ENCODE measurements at places on chromosomes 16 and 17.

DNA sequence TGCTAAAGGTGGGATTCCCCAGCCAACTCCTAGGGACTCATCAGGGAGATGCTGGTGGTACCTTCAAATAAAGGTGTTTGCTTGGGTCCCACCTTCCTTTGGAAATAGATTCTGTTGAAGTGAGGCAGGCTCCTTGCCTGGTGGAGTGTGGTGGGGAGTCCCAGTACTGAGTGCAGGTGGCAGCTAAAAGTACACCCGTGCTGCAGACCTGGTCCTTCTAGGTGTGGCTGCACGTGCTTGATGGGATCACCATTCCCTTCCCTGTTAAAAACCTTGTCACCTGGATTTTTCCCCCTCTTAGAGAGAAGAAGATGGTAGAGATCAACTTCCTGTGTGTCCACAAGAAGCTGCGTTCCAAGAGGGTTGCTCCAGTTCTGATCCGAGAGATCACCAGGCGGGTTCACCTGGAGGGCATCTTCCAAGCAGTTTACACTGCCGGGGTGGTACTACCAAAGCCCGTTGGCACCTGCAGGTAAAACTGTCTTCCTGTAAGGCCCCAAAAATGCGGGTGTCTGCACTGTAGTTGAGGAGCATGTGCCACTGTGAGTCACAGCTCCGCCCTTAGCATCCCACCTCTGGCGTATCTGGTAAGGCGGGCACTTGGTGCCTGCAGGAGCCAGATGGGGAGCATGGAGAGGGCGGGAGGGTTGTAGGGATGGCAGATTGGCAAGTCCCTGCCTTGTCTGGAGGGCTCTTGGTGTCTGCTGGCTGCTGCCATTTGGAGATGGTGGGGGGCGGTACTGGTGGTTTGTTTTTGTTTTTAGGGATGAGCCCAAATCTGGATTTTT lies 34.0 kb downstream of the PLCD3 start:
- DNase-seq, result no peak

GRCh38 chr16:57175896-57176295 lies 9.9 kb downstream of the PSME3IP1 start:
- no peak for DNase-seq

GRCh38 chr17:17242246-17242645 lies 5.3 kb upstream of the FLCN start:
- no peak for DNase-seq

DNA sequence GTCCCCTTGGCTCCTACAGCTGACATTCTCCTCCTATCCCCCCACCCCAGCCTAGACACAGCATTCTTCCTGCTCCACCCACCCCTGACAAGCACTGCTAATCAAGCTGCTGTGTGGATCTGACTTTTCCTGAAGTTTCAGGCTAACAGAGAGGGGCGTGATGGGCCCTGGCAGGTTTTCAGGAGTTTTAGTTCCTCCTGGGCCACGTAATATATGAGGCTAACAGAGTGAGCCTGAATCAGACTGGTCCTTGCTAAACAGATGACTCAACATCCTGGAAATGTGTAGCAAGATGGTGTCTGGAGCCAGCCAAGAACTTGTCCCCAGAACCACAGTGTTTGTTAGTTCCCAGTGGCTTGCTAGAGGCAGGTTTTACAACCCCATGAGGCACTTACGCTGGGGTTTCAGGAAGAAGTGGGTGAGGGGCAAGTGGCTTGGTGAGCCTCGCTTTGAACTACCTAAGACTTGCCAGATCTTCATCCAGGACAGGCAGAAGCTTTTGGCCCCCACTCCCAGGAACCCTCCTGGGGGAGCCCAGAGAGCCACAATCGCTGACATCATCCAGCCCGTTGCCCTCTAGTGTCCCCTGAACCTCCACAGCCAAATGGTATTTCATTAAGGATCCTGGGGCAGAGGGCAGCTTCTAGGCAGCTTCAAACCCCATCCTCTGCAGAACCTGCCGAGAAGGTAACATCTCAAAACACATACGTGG lies 15.9 kb downstream of the TMEM92 start:
- DNase-seq, result no peak

GRCh38 chr16:82252582-82252981 lies 82.6 kb upstream of the MPHOSPH6 start:
- DNase-seq, result no peak

- no peak for DNase-seq
Observed at GRCh38 chr17:42180922-42181850, at the start of gene KCNH4. KCNH4 (minus strand) TSS chr17:42181142; CDS start chr17:42180945, 197 bp downstream.

DNA sequence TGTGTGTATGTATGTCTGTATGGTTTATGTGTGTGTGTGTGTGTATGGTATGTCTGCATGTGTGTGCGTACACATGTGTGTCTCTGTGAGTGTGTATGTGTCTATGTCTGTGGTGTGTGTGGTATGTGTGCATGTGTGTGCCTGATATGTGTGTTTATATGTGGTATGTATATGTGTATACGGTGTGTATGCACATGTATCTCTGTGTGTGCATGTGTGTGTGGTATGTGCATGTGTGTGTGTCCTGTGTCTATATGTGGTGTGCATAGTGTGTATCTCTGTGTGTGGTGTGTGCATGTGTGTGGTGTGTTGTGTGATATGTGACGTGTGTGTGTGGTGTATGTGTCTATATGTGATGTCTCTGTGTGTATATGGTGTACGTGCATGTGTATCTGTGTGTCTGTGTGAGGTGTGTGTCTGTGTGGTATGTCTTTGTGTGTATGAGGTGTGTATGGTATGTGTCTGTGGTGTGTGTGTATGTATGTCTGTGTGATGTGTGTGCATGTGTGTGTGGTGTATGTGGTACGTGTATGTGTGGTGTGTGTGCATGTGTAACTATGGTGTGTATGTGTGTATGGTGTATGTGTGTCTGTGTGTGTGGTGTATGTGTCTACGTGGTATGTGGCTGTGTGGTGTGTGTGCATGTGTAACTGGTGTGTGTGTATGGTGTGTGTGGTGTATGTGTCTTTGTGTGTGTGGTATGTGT lies 164.3 kb upstream of the PLCG2 start:
- DNase-seq, result no peak

DNA sequence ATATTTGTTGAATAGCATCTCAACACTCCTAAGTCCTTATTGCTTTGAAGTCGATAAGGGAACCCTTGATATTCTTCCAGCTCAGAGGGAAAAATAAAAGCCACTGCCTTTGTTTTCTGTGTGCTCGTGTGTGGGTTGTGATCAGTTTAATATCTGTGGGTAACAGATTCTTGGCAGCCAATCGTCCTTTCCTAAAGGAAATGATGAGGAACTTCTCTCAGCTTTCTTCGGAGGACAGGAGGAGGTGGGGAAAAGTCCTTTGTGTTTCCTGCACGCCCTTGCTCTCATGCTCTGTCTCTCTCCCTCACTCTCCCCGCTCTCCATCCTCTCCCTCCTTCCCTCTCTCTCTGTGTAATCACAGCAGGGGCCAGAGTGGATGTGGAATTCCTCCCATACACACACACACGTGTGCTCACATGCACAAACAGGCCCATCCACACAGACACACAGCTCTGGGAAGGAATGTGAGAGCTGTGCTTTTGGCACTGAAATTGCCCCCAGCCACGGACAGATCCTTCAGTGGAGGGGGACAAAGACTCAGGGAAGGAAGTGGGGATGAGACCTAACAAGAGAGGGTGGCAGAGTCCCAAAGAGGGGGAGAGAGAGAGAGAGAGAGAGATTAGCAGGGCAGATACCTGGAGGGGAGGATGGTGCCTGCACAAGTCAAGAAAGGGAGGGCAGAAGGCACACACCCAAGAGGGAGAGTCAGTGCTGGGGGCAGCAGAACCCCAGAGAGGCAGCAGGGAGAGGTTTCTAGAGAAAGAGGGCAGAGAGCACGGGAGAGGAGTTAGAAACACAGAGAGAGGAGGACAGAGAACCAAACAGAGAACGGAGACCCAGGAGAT lies 83.5 kb upstream of the PLCG2 start:
- no peak for DNase-seq

GRCh38 chr17:41624208-41625101 lies at the start of gene KRT17:
KRT17 (minus strand) TSS chr17:41624575; CDS start chr17:41624509, 66 bp downstream.
- no peak for DNase-seq

- DNase-seq, result no peak
Observed at GRCh38 chr17:50861334-50861676, 4.8 kb downstream of the TOB1 start.

GRCh38 chr17:38733982-38734973 lies 4.1 kb downstream of the CISD3 start:
- DNase-seq, result no peak

GRCh38 chr16:22174642-22175041 lies 12.3 kb downstream of the SDR42E2 start:
- DNase-seq, result no peak

GRCh38 chr16:66968847-66969246 lies 7.8 kb downstream of the CES3 start:
- DNase-seq, result no peak

DNA sequence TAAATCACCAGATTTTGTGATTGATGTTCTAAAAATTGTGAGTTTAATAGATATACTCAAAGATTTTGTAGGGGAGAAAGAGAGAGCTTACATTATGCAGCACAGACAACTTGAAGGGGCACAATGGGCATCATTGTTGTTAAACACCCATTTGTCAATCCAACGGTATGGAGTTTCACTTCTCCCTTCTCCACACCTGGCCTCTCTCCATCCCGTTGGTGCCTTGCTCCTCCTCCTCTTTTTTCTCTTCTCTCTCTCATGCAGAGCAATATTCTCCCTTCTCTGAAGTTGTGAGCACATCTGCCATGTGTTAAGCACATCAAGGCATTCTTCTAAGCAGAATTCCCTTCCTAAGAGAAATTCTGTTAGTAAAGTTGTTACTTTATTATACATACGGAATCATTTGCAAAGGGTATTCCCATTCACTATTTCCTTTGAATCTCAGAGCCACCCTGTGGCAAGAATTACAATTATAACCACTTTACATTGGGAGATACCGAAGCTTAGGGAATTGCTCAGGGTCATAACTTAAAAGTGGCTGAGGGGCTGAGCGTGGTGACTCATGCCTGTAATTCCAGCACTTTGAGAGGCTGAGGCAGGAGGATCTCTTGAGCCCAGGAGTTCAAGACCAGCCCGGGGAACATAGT lies 40.5 kb upstream of the SKAP1 start:
- DNase-seq, result no peak

DNA sequence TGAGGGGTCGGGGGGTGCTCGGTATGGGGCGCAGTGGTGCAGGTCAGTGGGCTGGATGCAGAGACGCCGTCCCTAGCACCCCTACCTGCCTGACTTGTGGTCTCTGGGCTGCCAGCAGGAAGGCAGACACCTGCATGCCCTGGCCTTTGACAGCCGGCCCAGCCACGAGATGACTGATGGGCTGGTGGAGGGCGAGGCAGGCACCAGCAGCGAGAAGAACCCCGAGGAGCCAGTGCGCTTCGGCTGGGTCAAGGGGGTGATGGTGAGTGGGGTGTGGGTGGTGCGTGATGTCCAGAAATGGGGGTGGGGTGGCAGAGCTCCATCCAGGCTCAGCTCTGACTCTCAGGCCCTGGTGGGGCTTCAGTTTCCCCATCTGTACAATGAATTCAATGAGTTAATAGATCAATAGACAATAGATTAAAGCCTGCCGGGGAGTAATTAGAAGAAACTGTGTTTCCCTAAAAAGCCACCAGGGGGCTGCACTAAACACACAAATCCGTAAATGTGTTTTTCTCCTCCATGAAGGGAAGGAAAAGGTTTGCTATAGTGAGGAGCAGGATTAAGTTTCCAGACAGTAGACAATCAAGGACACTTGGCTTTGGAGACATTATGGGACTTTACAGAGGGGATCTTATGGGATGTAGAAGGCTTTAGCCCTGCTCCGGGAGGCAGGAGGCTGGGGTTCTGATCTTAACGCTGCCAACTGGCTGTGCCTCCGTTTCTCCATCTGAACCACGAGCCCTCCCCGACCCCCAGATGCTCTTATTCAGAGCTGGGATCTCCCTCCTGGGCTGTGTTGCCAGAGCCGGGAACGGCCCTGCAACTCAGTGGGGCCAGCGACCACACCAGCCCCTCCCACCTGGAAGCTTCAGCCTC lies 2.2 kb downstream of the SLC12A3 start:
- no peak for DNase-seq

DNA sequence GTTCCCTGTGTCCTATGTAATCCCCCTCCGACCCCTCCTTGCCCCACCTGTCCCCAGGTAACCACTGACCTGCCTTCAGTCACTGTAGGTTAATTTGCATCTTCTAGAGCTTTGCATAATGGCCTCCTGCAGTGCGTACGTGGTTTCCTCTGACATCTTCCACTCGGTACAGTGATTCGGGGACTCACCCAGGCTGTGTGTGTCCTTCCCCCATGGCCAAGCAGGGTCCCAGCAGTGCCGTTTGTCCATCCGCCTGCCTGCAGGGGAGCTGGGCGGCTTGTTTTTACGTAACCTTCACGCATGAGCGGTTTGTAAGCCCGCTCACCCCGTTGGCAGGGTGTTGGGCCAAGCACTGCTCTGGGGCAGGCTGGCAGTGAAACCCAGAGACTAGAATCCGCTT lies 7.9 kb downstream of the MAPK8IP3 start:
- DNase-seq, result no peak

GRCh38 chr16:19095654-19096053 lies 18.1 kb upstream of the ITPRIPL2 start:
- DNase-seq, result no peak

GRCh38 chr16:11104168-11105037 lies 151.6 kb downstream of the SOCS1 start:
- DNase-seq, result no peak

DNA sequence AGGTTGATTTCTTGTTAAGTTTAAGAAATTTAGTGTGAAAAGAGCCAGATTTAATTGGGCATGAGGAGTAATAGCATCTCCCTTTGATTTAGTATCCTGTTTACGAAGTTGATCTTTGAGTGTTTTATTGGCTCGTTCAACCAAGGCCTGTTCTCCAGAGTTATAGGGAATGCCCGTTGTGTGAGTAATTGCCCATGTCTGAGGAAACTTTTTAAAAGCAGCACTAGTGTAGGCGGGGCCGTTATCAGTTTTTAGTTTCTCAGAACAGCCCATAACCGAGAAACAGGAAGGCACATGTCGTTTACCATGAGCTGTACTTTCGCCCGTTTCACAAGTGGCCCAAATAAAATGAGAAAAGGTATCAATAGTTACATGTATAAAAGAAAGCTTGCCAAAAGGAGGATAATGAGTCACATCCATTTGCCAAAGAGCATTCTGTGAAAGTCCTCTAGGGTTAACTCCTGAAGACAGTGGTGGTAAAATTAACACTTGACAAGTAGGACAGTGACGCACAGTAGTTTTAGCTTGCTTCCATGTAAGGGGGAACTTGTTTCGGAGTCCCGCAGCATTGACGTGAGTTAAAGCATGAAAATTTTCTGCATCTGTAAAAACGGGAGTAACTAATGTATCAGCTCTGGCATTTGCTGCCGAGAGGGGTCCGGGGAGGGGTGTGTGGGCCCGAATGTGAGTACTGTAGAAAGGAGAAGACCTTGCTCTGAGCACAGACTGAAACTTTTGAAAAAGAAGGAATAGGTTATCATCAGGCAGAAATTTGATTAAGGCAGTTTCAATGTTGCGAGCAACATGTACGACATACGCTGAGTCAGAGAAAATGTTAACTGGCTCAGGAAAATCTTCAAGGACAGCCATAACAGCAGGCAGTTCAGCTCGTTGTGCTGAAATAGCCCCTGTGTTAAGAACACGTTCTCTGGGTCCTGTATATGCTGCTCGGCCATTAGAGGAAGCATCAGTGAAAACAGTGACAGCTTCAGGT lies 18.5 kb upstream of the KCTD5 start:
- DNase-seq, result no peak
